ENCODE measurements at places on chromosomes 4 and X. TPM values are rescaled to one million over a fixed set of nuclear protein-coding genes. Genes with fewer than 3 reads are reported as not detected.

Gene ARR3
- total RNA-seq = not detected

Gene RAB41
- not detected for total RNA-seq

Gene SRD5A3
- total RNA-seq = 7.5 TPM

Gene GDPD2
- total RNA-seq = not detected

Gene MTNR1A
- not detected for total RNA-seq

Gene SH3TC1
- 28.9 TPM for total RNA-seq

Gene XAGE1A
- total RNA-seq = not detected

Gene CWH43
- not detected for total RNA-seq

Gene ZXDA
- total RNA-seq = 1.3 TPM

Gene SPARCL1
- total RNA-seq = 0.18 TPM

DNA sequence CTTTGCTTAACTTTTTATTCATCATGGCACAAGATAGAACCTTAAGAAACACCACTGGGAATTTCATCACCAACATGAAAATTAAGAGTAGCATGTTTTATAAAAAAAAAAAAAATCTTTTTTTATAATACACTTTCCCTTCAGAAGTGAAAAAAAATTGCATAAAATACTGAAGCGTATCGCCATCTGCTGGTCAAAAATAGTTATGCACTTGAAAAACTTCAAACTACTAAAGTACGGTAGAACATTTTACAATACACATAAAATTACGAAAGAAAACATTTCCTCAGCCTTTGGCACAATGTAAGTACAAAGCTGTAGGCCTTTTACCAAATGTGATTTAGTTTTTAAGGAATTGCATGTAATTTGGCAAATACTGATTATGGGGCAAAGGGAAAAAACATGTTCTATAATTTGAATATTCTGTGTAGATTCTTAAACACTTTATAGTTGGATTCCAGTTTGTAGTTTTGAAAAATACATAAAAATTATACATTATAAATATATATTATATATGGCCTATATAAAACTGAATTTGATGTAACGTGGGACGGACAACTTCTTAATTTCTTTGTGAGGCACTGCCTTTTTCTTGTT is 26.5 kb downstream of the HCCS start:
- DNase-seq = peak; percentile 62

DNA sequence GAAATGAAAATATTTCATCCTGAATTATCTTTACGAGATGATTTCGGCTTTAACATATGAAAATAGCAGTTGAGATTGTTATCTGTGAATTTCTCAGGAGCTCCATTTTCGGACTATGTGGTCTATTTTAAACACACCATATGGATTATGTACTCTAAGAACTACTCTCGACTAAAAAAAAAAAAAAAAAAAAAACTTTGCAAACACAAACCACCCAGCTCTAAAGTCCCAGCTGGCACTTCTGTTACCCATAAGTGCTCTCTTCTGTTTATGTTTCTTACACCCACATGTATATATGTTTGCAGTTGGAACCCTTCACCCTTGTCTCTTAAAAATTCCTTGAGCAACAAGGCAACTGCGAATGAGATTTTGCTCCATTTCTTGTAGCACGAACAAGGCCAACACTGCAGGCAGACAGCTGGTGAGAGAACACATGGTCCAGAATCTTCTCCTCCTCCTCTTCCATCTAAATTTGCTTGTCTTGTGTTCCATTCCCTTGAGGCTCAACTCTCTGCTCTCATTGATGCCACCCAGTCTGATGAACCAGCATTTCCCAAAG is 172.7 kb upstream of the HCCS start:
- DNase-seq = no peak

DNA sequence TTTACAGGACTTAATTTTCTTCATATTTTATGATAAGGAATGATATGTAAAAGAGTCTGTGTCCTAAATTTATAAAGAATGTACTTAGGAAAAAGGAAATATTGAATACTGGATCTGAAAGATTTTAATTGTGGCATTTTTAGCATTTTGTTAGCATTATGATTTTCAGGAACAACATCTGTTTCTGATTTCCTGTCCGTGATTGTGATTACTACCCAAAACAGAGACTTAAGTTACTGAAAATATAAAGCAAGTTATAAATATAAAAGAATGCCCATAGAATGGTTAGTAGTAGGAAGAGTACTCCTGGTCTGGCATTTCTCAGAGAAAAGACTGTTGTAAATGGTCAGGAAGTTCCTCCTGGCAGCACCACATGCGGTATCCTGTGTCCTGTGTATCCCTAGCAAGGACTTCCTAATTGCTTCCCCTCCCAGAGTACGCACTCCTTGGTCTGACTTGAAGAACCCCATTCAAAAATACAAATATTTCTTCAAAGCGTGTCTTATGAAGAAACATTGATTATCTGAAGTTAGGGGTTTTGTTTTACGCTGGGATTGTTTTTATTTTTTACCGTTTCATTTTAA is 88.9 kb downstream of the RS1 start:
- no peak for DNase-seq

DNA sequence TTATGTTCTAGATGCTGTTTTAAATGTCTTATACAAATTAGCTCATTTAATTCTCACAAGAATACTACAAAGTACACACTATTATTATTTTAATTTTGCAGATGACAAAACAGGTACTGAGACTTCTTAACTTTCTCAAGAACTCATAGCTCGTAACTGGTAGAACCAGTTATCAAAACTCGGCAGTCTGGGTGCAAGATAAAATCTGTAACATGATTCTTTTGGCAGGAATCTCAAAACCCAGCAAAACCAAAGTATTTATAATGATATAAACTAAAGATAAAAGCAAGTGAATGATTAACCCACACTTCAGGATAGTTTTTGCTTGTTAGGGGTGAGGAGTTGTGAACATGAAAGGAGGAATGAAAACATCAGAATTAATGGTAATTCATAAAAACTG is 27.6 kb downstream of the CLNK start:
- no peak for DNase-seq

- DNase-seq = no peak
These were observed 526.7 kb downstream of the PCDH7 start for GRCh38 chr4:31246856-31247255.

GRCh38 chr4:5973033-5973432 is 45.2 kb downstream of the C4orf50 start:
- DNase-seq = no peak

DNA sequence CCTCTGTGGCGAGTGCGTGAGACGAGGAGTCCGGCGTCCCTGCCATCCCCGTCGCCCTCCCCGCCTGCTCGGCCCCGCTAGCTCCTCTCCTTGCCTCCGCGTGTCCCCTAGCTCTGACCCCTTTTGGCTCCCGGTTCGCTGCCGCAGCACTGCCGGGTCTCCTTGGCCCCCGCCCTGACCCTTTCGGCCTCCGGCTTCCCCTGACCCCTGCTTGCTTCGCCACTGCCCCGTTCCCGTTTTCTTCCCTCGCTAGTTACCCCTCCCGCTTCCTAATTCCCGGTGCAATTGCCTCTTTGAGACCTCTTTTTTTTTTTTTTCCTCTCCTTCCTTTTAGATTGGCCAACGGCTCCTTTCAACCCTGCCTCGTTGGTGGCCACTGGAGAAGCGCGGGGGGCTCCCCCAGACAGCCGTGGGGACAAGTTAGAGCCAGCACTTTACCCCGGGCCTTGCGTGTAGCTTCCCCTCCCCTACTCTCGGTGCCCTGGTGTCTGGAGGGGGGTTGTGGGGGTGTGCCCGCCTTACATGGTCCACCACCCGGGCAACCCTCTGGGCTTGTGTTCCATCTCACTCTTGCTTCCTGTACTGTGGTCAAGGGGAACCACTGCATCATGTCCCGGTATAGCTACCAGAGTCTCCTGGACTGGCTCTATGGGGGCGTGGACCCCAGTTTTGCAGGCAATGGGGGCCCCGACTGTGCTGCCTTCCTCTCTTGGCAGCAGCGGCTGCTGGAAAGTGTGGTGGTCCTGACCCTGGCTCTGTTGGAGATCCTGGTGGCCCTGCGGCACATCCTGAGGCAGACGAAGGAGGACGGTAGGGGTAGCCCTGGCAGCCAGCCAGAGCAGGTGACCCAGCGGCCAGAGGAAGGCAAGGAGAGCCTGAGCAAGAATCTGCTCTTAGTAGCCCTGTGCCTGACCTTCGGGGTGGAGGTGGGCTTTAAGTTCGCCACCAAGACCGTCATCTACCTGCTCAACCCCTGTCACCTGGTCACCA is 548 bp downstream of the TMEM164 start:
- DNase-seq = no peak

DNA sequence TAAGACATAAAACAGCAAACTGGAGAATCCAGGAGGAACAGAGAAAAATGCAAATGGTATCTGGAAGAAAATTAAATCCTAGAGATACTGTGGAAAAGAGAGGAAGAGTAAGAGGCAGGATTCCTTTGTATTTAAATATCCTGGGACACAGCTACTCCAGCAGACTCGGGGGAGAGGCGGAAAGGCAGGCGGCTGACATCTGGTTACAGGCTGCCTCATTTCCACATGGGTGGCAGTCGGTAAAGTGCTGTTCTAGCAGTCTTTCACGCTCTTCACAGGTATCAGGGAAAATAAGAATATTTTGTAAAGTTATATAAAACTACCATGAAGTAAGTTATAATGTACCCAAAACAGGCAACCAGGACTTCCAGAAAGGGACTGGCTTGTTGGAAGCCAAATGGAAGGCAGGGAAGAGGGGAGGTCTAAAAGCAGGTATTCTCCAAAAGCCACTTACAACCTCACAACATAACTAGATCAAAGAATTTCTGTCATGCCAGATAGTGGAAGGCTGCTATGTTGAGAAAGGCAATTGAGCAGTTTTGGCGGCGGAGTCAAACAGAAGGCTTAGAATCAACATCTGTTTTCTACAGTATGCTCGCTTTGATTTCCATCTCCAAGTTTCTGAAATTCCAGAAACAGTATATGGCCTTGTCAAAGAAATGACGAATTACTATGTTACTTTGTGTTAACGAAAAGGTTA is 1.3 kb upstream of the TIGD2 start:
- DNase-seq = no peak

- no peak for DNase-seq
These were observed 342.8 kb downstream of the PPARGC1A start for GRCh38 chr4:23547096-23547495.

- DNase-seq = no peak
These were observed 19.2 kb downstream of the TMPRSS11F start for GRCh38 chr4:68110441-68110840.

- DNase-seq = no peak
These were observed 158.1 kb downstream of the LHFPL1 start for GRCh38 chrX:112521676-112522075.

DNA sequence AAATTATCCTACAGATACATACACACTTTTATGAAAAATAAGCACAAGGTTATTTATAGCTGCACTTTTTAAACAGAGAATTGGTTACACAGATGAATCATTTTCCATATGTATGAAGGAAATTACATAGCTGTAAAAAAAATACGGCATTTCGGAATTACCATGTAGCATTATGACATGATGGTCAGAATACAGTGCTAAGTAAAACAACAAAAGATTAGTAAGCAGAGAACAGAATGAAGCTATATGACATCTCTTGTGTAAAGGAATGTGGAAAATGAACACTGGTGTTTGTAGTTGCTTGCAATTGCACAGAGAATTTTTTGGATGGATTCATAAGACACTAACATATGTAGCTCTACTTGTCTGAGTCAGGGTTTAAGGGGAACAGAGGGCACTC is 1222.0 kb upstream of the PRKX start:
- DNase-seq = no peak

GRCh38 chrX:45261005-45261404 is 60.3 kb upstream of the DIPK2B start:
- DNase-seq = no peak

GRCh38 chr4:28177641-28178040 is 1317.0 kb downstream of the STIM2 start:
- DNase-seq = no peak

DNA sequence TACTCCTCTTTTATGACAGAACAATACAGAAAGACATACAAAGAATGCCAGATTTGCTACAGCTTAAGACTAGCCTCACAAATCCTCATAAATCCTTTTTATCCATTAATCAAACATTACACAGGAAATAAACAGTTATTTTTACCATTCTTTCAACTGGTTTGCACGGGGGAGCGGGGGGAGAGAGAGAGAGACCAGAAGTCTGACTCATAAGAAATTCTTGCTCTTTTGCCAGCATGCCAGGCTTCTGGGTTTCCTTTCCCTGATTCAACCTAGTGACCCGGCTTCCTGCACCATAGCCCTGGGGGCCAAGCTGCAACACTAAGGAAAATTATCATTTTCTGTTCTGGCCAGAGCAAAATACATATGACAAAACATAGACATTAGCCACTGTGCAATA is 6.8 kb upstream of the RRAGB start:
- DNase-seq = no peak

- DNase-seq = no peak
These were observed 25.7 kb upstream of the PCDH19 start for GRCh38 chrX:100435726-100436125.
